ENCODE measurements at places on chromosomes 2 and 18. TPM values are rescaled to one million over a fixed set of nuclear protein-coding genes. Genes with fewer than 3 reads are reported as not detected.

CHN1 gene
- total RNA-seq, result 30.7 TPM

SP5 gene
- total RNA-seq, result not detected

GRCh38 chr2:181307203-181307991 lies 149.8 kb upstream of the ITGA4 start:
- no peaks in the 10 kb centered on the region for H3K4me1 ChIP-seq
- H3K4me3 ChIP-seq, result no peak overlapping the region
- H3K27ac ChIP-seq, result no peak overlapping the region
- no peak for DNase-seq
- no peaks in the 10 kb centered on the region for H3K36me3 ChIP-seq
- no peaks in the 10 kb centered on the region for H3K27me3 ChIP-seq

- no peak overlapping the region for H3K4me3 ChIP-seq
- H3K27me3 ChIP-seq, result no peaks in the 10 kb centered on the region
- DNase-seq, result no peak
- H3K4me1 ChIP-seq, result no peaks in the 10 kb centered on the region
Observed at GRCh38 chr2:48874282-48874681, 118.8 kb upstream of the LHCGR start.

DNA sequence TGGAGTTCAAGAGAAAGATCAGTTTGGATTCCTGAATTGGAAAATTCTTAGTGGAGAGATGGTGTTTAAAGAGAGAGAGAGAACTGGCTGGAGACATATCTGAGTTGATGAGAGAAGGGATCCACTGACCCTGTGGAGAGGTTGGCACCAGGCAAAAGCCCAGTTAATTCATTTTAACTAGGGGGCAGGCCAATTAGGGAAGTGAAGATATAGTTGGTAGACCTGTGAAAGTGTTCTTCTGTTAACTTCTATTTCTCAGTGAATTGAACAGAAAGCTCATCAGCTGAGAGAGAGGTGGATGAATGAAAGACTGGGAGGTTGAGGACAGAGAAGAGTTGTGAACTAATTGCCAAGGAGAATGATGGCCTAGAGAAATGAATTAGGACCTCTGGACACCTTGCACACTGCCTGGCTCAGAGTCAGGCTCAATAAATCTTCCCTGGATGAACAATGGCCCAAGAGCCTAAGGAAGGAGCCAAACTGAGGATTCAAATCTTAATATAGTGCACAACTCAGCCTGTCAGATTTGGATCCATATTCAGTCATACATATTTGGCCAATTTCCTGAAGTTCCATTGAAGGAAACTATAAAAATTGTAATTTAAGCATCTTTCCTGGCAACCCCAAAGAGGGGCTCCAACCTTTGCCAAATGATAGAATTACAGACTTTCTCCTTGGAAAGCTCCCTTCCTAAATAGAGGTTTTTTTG lies 82.2 kb upstream of the RMDN2 start:
- H3K27ac ChIP-seq, result no peak overlapping the region
- H3K4me3 ChIP-seq, result no peak overlapping the region
- DNase-seq, result no peak

DNA sequence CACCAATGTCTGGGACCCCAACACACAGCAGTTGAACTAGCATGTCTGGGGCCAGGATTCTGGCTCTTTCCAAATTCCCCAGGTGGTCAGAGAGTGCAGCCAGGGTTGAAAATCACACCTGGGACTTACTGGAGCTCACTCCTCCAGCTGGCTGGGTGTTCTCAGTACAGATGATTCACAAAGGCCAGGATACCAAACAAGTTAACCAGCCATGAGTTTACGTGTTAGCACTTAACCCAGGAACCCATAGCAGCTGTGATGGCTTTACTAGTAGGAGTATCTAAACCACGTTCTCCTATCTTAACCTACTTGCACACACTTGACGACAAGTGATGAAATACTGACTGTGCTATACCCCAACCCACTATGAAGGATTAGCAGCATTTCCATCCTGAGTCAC lies 222.8 kb downstream of the FBXO15 start:
- no peaks in the 10 kb centered on the region for H3K27me3 ChIP-seq
- H3K4me1 ChIP-seq, result no peaks in the 10 kb centered on the region
- no peak overlapping the region for H3K4me3 ChIP-seq
- no peak for DNase-seq
- no peaks in the 10 kb centered on the region for H3K36me3 ChIP-seq

SLC4A3 gene
- total RNA-seq, result 5.6 TPM

DNA sequence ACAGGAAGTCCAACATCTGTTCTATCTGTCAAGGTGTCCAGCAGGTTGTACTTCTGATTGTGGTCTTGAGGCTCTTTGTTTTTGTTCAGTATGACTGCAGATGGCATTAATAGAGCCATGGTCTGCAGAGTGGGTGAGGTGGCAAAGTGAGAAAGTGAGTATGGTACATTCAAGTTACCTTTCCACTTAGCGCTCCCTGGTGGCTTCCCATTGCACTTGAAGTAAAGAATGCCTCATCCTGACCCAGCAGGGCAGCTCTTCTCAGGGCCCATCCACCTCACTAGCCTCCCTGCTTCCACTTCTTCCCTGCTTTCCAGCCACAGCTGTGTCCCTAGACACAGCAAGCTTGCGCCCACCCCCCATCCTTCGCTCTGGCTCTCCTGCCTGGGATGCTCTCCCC lies 148.0 kb upstream of the ALPP start:
- H3K27me3 ChIP-seq, result no peaks in the 10 kb centered on the region
- no peaks in the 10 kb centered on the region for H3K4me1 ChIP-seq
- H3K27ac ChIP-seq, result no peak overlapping the region
- H3K4me3 ChIP-seq, result no peak overlapping the region

ALPP gene
- not detected for total RNA-seq

DARS1 gene
- 42.8 TPM for total RNA-seq

GRCh38 chr2:191297033-191297432 lies 51.8 kb downstream of the MYO1B start:
- H3K27ac ChIP-seq, result peak overlapping the region; percentile 21
- no peaks in the 10 kb centered on the region for H3K27me3 ChIP-seq
- H3K36me3 ChIP-seq, result no peaks in the 10 kb centered on the region
- H3K4me1 ChIP-seq, result peaks cover 18% of the 10 kb centered on the region
- no peak for DNase-seq

CFAP221 gene
- total RNA-seq, result 0.56 TPM

DNA sequence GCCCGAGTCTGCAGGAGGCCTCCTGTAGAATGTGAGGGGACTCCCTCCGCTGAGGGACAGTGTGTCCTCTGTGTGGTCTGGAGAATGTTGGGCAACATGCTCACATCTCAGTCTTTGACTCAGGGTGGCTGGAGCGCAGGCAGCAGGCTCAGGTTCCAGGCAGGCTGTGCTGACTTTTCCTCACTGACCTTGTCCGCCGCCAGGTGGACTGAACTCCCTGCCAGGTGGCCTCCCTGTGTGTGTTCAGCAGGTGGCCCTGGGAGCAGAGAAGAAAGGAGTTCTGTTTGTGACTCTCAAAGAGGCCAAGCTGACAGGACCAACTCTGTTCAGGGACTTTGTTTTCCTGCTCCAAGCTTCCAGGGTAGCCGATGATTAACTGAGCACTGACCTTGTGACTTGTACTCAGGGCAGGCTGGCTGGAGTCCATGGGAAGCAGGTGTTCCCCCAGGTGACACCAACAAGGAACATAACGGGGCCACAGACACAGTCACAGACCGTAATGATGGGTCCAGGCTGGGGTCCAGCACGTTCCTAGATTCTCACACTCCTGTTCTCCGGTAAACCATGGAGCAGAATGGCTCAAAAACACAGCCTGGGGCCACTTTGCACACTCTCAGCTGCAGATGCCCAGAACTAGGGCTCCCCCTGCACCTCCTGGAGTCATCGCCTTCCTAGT lies 439.8 kb downstream of the RNF144A start:
- H3K27ac ChIP-seq, result no peak overlapping the region
- H3K27me3 ChIP-seq, result no peaks in the 10 kb centered on the region
- H3K36me3 ChIP-seq, result no peaks in the 10 kb centered on the region
- no peaks in the 10 kb centered on the region for H3K4me1 ChIP-seq

DNA sequence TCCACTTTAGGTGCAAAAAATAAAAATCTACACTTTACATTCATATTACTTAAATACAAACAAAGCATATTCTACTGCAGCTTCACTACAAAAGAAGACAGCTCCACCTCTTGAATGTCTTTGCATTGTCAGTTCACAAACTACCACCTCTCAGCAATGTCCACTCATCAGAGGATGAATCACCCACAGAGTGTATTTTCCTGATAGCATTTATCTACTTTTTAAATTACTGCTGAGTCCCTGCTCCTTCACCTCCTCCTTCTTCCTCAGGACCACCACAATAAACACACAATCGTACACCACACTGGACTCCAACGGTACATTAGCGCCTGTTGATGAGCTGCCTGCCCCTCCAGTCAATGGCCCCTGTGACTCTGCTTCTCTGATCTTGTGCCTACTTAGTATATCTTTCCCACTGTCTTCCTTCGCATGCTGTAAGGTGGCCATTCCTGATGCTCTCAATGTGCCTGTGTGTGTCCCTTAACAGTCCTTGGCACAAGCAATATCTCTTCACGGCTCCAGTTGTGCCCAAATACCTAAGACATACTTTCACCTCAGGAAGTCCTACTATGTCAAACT lies 120.9 kb downstream of the DHRS9 start:
- no peaks in the 10 kb centered on the region for H3K4me1 ChIP-seq
- H3K27me3 ChIP-seq, result no peaks in the 10 kb centered on the region
- DNase-seq, result no peak
- H3K4me3 ChIP-seq, result no peak overlapping the region
- no peak overlapping the region for H3K27ac ChIP-seq

GRCh38 chr18:56083097-56083521 lies 495.1 kb upstream of the TCF4 start:
- no peaks in the 10 kb centered on the region for H3K4me1 ChIP-seq
- no peaks in the 10 kb centered on the region for H3K36me3 ChIP-seq
- no peaks in the 10 kb centered on the region for H3K27me3 ChIP-seq

IL18RAP gene
- 1.4 TPM for total RNA-seq

FAM237A gene
- total RNA-seq, result not detected

MYL1 gene
- not detected for total RNA-seq

COA5 gene
- total RNA-seq, result 37.5 TPM

GRCh38 chr2:176167398-176167797 lies 10.3 kb downstream of the HOXD3 start:
- H3K36me3 ChIP-seq, result no peaks in the 10 kb centered on the region
- H3K27ac ChIP-seq, result no peak overlapping the region
- H3K4me3 ChIP-seq, result no peak overlapping the region

OR6B2 gene
- not detected for total RNA-seq
